ENCODE measurements at places on chromosomes 1 and 21.

- ATAC-seq = no peak
Observed at GRCh38 chr21:15240848-15241247, 176.0 kb upstream of the NRIP1 start.

DNA sequence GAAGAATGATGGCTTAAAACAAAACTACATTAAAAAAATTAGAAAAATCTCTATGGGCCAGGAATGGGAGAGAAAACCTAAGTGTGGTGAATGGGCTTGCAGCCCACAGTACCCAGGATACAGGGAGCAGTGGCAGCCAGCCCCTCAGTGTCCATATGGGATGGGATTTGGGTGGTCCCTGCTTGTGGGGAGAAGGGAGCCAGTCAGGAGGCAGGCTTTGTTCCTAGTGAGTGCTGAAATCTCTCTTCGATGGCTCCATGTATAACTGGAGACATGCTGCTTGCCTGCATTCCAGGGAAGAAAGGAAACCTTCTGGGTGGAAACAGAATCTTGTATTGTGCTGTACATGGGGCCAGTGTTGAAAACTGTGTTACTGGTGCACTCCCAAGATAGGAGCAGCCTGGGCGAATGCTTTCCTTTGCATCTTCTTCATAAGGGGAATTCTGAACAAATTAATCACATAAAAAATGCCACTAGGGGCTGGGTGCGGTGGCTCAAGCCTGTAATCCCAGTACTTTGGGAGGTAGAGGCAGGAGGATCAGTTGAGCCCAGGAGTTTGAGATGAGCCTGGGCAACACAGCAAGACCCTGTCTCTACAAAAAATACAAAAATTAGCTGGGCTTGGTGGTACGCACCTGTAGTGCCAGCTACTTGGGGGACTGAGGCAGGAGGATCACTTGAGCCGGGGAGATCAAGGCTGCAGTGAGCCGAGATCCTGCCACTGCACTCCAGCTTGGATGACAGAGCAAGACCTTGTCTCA is 36.0 kb downstream of the PTPRU start:
- no peak for ATAC-seq

- no peak for ATAC-seq
Observed at GRCh38 chr21:45054227-45054926, 20.0 kb upstream of the ADARB1 start.

DNA sequence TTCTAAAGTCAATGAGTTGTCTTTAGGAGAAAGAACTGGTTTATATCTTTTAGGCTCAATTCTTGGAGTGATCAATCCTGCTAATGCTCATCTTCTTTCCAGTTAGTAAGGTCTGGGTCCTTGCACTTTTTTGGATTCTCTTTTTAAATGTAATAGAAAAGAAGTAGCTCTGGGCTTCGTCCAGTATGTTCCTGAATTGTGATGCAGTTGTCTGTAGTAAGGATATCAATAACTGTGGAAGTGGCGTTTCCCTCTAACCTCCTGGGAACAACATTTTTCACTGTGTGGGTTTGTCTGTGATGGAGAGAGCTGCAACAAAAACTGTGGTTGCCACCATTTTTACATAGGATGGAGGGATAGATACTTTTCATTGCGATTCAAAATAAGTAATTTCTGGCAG is 367.2 kb downstream of the USP25 start:
- ATAC-seq = no peak
